WERI-Rb-1 (cell line): ENCODE measurements at places on chromosomes 6 and 20.

GRCh38 chr6:106069478-106069877, 16.7 kb upstream of the PRDM1 start:
- DNase-seq, result peak; percentile 70

GRCh38 chr20:42963796-42964195, 225.9 kb downstream of the PTPRT start:
- no peak for DNase-seq

- DNase-seq, result no peak
These were observed 598.9 kb downstream of the RFPL4B start for GRCh38 chr6:112946051-112946450.

DNA sequence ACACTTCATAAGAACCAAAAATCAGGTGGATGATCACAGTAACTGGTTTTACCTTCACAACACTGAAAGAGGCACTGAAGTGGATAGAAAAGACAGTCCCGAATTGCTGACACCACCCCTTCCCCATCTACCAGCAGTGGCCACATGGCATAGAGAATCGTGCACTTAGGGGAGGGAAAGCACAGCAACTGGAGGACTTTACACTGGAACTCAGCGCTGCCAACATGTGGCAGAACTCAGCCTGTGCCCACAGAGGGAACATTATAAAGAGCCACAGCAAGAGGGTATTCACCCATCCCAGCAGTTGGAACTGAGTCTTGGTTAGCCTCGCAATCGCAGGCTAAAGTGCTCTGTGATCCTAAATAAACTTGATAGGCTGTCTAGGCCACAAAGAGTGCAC, 6.5 kb upstream of the KIAA1586 start:
- DNase-seq, result peak; percentile 53
